Psoas muscle (tissue), 8 donors: ENCODE measurements at places on chromosomes 1 and 21. TPM values are rescaled to one million over a fixed set of nuclear protein-coding genes. Genes with fewer than 3 reads are reported as not detected.
A peak's percentile ranks its signal among the peaks of the same experiment; 100 is the strongest.

DNA sequence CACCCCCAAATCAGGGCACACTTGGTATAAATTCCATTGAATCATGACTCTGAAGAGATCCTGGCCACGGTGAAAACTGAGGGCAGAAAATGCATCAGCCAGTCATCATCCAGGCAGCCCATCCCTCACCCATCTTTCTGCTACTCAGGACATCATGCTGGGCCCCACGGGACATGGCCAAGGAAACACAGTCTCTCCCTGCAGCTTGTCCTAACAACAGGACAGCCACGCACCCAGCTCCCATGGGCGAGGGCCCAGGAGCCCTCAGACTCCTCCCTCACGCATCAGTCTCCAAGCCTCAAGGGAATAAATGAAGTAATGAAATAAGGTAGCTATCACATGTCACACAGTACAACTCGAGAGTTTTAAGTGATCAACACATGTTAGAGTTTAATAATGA lies 37.8 kb downstream of the ELK4 start:
- DNase-seq = no peak

PLA2G2C gene
- polyA plus RNA-seq = not detected

HES3 gene
- polyA plus RNA-seq = not detected

- DNase-seq = no peak
Observed at GRCh38 chr1:182527680-182528079, 61.4 kb downstream of the RNASEL start.

HCRTR1 gene
- polyA plus RNA-seq = 0.12 TPM

HSPA6 gene
- polyA plus RNA-seq = 0.98 TPM

DNA sequence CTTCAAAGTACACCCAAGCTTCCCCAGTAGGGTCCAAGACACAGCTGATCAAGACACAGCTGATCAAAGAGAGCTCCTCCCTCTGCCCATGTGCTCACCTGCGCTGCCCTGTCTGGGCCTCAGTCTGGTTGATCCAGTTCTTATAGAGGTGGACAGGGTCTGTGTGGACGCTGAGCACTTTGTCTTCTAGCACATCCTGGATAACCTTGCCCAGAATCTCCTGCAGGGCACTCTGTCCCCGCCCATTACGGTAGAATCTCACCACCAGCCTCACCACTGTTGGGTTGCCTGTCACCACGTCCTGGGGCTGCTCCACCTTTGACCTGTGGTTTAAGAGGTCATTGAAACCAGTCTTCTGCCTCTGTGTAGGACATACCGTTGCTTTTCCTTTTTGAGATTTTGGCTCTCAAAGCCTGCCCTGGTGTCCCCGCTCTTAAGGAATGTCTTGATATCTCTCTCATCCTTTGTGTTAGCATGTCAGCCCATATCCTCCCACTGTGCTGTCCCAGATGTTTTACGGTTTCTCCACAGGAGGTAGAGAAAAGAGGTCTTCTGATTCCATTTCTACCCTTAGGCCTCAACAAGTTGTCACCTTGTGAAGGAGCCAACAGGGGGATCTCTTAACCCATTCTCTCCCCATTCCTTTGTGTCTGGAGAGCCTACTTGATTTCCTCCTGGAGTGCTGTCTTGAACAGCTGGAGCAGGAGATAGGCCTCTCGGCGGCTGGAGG lies 33.5 kb downstream of the IQGAP3 start:
- no peak for DNase-seq

DNA sequence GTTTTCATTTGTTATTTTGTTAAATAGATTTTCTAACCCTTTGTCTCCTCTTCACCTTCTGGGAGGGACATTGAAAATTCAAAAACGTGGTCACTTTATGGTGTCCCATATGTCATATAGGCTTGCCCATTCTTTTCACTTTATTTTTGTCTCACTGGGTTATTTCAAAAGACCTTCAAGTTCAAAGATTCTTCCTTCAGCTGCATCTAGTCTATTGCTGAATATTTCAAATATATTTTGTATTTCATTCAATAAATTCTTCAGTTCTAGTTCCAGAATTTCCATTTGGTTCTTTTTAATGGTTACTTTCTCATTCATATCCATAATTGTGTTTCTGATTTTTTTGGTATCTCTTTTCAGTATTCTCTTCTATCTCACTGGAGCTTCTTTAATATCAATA lies 11.6 kb upstream of the KCTD3 start:
- DNase-seq = no peak

GRCh38 chr1:160821627-160822026 lies 25.7 kb downstream of the LY9 start:
- no peak for DNase-seq

KCNK2 gene
- polyA plus RNA-seq = 0.24 TPM

- DNase-seq = no peak
Observed at GRCh38 chr21:27569831-27570230, 602.9 kb upstream of the ADAMTS5 start.

- DNase-seq = no peak
Observed at GRCh38 chr21:36567216-36567885, 87.4 kb upstream of the CLDN14 start.

GRCh38 chr21:25639551-25640201 lies 618 bp downstream of the JAM2 start:
- peak; percentile 37 for DNase-seq

DNA sequence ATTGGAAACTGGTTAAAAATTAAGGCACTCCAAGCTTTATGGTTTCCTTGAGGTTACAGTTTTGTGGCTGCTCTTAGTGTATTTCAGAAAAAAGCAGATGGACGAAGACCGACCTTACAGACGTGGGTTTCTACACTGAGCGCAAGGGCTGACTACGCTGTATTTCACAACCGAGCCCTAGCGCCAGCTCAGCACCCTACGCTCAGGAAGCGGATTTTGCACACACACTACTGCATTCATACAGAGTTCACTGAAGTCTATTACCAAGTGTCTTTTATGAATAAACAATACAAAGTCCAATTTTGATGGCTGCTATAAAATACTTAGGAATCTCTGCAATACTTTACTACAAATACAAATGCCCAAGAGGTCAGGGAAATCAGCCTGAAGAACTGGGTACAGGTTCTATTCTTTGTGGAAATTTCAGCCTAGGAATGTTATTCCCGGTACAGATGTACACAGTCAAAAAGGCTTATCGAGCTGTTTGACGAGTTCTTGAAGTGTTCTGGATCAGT lies 23.8 kb downstream of the PTTG1IP start:
- DNase-seq = peak; percentile 46

SLC9A1 gene
- 3.8 TPM for polyA plus RNA-seq

GRCh38 chr1:230778916-230779590 lies 31.9 kb downstream of the CAPN9 start:
- no peak for DNase-seq

- DNase-seq = no peak
Observed at GRCh38 chr1:181497870-181498269, 14.6 kb downstream of the CACNA1E start.

SLAMF7 gene
- 0.07 TPM for polyA plus RNA-seq

- no peak for DNase-seq
Observed at GRCh38 chr1:176073524-176074157, 133.4 kb downstream of the COP1 start.

DNA sequence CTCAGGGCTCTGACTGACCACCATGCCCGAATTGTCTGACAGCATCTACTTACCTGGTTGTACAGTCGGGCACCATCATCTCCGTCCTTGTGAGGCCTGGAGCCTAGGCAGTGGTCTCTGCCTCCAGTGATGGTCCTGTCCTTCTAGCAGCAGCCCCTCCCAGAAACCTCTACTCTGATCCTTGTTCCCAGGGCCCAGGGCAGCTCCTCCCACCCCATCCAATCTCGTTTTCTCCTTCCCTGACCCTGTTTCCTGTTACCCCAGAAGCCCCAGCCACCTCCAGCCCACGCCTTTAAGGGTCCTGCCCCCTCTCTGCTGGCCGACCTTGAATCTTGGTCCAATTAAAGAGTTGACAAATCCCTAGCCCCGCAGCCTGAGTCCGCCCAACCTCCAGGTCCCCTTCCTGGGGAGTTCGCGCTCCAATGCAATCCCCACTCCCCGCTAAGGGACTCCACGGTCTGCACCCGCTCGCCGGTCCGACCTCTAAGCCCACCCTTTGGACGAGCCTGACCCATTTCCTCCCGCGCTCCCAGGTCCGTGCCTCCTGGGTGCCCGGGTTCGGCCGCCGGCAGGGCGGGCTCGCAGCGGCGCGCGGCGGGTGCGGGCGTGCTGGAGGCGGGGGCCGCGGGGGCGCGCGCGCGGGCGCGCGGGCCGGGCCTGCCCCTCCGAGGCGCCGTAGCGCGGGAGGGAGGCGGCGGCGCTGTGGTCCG lies at the start of gene B4GALT2:
B4GALT2 (plus strand) TSS at position 660 of the 710 bp plus-strand sequence. CDS start 1,951 bp downstream, outside the sequence.
- peak; percentile 64 for DNase-seq

DNA sequence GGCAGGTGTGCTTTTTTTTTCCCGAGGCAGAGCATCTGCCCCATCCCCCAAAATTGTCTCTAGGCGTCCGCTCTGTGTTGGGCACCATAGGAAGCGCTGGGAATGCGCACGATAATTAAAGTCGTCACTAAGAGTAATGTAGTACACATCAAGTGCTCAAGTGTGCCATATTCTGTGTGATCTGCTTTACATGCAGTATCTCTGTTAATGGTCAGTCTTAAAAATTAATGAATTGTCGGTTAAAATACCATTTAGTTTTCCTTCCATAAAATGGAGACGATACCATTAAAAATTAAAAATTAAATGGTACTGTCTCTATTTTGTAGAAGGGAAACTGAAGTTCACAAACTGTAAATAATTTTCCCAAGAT lies 544 bp upstream of the CCT8 start:
- DNase-seq = no peak

EXTL1 gene
- polyA plus RNA-seq = 0.61 TPM

DNA sequence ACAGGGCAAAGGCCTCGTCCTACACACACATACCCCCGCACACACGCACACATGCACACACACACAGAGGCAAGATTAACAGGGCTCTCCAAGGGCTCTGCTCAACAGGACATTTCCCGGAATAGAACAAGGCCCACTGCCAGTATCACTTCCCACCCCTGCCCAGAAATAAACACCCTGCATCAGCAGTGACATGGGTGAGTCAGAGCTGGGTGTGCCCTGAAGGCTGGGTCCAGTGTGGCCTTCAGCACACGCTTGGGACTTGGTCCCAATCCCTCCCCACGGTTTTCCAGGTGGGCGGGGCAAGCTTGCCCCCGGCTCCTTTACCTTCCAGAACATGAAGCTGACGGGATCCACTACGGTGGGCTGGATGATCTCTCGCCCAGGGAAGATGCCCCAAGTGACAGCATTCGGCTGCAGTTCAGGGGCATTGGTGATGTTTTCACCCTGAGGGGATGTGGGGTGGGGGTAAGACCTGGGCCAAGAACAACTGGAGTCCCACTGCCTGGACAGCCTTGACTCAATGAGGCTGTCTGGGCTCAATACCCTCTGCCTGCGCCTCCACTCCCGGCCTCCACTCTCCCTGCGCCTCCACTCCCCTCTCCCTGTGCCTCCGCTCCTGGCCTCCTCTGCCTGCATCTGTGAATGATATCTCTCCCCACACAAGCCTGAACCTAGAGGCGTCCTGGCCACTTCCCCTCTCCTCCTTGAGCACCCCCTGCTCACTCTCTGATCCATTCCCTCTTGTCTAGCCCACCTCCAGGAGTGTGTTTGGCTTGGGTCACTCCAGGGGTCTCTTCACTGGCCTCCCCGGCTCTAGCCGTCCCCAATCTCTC lies 14.7 kb downstream of the MTHFR start:
- DNase-seq = peak; percentile 91

DNA sequence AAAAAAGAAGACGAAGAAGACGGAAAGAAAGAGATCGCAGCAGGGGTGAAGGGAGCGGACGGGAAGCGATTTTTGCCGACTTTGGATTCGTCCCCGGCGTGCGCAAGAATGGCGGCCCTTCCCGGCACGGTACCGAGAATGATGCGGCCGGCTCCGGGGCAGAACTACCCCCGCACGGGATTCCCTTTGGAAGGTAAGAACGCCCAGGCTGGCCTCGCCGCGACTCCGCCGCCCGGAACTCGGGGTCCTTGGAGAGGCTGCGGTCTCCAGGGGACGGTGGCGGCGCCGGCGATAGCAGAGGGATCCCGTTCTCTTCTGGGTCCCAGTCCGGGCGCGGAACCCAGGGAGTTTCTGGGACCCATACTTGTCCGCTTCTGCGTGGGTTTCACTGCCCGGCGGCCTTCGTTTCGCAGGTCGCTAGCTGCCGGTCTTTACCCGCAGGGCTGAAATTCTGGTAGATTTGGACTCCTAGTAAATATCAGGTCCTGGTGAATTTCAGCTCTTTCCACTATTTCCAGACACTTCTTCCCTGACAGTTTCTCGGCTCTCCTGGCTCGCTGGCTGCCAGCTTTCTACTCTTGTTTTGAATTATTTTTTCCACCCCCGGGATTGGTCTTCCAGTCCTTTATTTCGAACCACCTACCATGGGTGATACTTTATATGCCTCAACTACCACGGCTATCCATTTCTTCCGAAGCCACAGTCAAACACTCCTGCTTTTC lies 1.0 kb downstream of the PAX7 start:
- no peak for DNase-seq

DNA sequence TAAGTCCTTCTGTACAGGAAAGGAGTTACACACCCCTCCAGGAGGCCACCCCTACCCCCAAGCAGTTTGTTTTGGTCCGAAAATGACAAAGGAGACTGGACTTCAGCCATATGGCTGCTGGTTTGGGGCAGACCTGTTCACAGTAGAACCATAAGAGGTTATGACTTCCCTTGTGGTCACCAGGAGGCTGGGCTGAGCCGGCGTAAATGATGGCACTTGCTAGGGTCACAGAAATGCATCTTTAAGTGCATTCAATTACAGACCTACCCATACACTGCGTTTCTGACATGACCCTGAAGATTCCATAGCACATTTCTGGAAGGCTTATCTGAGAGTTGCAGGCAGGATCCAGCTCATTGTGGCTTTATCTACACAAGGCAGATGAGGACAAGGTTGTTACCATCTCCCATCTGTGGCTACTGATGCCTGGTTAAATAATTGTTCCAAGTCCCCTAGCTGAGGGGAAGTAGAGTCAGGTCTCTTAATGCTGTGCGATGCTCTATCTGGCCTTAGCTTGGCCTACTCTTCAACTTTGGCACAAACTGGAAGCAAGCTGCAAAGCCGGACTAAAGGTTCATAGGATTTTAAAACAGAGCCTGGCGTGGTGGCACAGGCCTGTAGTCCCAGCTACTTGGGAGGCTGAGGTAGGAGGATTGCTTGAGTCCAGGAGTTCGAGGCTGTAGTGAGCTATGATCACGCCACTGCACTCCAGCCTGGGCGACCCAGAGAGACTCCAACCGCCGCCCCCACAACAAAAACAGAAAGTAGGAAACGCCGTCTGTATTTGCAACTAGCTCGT lies 1.7 kb upstream of the TRIM67 start:
- no peak for DNase-seq

DNA sequence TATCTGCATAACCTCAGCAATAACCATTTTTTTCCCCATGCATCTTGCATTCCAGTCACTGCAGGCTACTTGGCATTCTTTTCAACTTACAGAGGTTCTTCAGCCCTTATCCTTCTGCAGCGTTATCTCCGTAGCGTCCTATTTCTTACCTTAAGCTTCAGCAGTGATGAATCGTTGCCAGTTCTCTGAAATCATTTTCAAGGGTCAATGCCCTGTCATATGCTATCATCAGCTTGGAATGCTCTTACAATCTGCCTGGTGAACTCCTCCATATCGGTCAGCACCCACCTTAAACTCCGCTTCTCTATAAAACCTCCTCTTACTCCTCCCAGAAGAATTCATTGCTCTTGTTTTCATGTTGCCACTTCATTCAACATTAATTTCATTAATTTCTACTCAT lies 105.1 kb upstream of the DPH5 start:
- no peak for DNase-seq

MLLT11 gene
- polyA plus RNA-seq = 1.2 TPM
